GM10248 (cell line): ENCODE measurements at places on chromosomes 1 and 21.
A peak's percentile ranks its signal among the peaks of the same experiment; 100 is the strongest.

DNA sequence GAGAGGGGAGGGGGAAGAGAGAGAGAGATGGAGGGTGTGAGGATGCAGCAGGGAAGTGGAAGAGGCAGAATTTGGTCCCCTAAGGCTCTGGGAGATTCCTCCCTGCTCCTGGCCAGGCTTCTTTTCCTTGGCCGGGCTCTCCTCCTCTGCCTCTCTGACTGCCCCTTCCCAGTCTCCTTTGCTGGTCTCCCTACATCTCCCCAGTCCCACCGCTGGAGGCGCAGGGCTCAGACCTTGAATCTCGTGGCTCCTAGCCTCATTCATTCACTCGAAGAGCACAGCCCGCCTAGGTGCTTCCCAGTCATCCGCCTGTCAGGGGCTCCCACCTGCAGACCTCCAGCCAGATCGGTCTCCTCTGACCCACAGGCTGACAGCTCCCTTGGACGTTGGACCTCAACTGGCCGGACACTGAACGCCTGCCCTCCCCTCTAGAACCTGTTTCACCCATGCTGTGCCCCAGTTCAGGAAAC lies 76.5 kb downstream of the VWA5B1 start:
- DNase-seq, result peak; percentile 53

DNA sequence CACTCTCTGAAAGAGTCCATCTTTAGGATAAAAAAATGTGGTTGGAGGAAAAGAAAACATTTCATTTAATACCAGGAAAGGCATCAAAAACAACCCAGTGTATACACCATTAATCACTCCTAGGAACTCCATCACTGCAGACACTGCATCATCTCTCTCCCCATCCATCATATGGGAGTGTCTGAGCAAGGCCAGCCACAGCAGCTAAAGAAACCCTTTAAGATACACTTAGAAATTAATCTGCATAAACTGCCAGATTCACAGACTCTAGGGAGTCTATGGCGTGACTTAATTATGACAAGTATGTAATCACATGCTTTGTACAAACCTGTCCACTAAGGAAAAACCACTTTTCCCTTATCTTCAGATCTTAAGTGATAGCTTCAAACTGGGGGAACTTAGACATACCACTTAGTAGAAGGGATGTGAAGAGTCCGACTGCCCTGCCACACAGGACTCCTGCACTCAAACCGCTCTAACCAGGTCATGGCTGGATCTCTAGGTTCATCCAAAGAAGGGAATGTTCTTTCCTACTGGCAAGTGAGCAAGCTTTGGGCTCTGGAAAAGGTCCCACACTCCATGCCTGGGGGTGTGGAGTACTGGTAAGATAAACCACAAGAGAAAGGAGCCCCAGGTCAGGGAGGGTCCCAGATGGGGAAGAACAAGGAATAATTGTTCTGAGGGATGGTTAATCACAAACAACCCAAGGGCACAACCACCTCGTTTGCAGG lies 61.0 kb upstream of the C8B start:
- no peak for DNase-seq

DNA sequence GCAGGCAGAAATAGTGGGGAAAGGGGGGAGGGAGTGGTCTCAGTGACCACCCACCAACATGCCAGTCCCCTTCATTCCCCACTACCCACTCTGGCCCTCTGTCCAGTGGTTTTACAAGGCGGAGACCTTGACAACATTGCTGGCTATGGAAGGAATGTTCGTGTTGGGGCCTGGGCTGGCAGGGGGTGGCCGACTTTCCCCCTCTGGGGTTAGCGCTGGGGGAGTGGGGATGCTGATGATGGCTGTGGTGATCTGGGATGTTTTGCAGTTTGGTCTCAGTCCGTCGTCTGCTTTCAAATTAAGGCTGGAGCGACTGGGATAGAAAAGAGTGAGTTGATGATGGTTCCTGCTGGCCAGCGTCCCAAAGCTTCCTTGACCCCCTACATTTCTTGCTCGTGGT lies 20.3 kb downstream of the DDX20 start:
- no peak for DNase-seq

- no peak for DNase-seq
Measured at GRCh38 chr1:198276241-198276640, 119.4 kb downstream of the NEK7 start.

DNA sequence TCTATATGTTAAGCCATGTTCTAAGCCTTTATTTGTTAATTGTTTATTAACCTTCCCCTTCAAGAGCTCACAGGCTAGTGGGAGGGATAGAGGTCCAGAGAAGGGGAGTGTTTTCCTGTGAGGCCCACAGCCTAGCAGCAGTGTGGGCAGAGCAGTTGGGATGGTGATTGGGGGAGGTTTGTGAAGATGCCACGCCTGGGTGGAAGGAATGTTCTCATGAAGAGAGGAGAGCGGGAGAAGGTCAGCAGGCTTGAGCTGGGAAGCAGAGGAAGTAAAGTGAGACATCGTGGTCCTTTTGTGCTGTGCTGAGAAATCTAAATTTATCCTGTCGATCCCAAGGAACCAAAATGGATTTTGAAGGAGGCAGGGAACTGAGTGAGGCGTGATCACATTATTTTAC lies 42.6 kb downstream of the TRAPPC10 start:
- no peak for DNase-seq
